ENCODE measurements at places on chromosomes 7 and 10. TPM values are rescaled to one million over a fixed set of nuclear protein-coding genes. Genes with fewer than 3 reads are reported as not detected.

The MOGAT3 gene
- not detected for total RNA-seq

The TPST1 gene
- 59.1 TPM for total RNA-seq

The RARRES2 gene
- not detected for total RNA-seq

The MRPL32 gene
- total RNA-seq = 56.7 TPM

The CPA5 gene
- total RNA-seq = not detected

The BMPER gene
- total RNA-seq = 5.9 TPM

All from aortic smooth muscle cell (primary cell).